T-cell (primary cell): ENCODE measurements at places on chromosomes 7 and 10. TPM values are rescaled to one million over a fixed set of nuclear protein-coding genes. Genes with fewer than 3 reads are reported as not detected.

DNA sequence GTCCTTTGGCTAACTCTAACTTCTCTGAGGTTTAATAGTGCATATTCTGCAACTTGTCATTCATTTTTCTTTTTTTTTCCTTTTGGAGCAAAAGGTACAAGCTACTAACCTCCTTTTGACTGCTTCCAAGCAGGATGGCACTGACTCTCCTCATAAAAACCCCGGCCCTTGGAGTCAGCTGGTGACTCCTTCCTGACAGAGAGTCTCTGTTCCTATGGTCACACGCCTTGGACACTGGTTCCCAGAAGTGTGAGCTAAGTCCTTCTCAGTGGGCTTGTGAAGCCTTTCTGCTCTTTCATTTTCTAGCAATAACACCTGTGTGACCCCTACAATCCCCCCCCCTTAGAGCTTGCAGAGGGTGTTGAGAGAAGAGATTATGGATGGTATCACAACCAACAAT is 21.7 kb downstream of the DOCK4 start:
- H3K4me3 ChIP-seq, result no peak overlapping the region
- H3K27ac ChIP-seq, result no peak overlapping the region
- no peak for DNase-seq
- no peaks in the 10 kb centered on the region for H3K36me3 ChIP-seq
- no peaks in the 10 kb centered on the region for H3K4me1 ChIP-seq
- H3K27me3 ChIP-seq, result peaks cover 5% of the 10 kb centered on the region

DNA sequence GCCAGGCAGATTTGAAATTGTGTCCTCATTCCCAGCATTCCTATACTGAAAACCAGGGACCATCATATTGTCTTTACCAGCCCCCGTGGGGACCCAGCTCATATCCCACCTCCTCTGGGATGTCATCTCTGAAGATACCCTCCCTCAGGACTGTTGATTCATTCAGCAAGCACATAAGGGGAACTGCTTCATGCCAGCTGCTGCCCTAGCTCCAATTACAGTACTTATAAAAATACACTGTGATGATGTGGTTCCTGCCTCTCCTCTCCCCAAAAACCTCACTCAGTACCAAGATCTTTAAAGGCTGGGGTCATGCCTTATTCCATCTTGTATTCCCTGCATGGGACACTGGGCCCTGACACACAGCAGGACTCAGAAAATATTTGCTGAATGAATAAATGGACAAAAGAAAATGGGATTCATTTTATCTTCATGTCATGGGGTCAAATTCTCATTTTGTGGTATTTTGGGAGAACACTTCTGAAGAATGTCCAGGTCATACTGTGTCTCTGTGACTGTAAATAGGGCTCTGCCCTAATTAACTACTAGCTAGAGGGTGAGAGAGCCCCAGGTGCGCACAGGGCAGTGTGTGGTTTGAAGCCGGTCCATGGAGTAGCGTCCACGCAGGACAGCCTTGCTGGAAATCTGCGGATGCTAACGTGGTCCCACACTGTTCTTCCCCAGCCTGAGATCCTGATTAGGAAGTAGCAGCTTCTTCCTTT is 29.0 kb upstream of the DAGLB start:
- H3K4me1 ChIP-seq, result peaks cover 2% of the 10 kb centered on the region
- peaks cover 7% of the 10 kb centered on the region for H3K36me3 ChIP-seq
- DNase-seq, result no peak
- H3K4me3 ChIP-seq, result no peak overlapping the region

The DNAH11 gene
- total RNA-seq, result 0.06 TPM

DNA sequence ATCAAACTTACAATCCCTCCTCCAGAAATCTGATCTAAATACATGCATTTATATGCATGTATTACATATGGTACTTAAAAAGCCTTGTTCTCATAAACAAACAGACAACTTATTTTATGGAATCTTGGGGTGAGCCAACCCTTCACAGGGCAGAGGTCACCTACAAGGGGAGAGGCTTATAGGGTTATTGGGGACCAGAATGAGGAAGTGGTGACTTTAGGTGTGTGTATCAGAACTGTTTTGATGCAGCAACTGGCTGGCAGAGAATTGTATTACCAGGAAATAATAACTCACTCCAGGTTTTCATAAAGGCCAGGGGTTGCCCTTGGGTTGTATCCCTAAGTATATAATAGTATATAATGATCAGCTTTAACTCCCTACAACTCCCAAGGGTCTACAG is 91.1 kb downstream of the SVIL start:
- peaks cover 6% of the 10 kb centered on the region for H3K36me3 ChIP-seq
- no peak overlapping the region for H3K4me3 ChIP-seq
- peaks cover 14% of the 10 kb centered on the region for H3K4me1 ChIP-seq
- DNase-seq, result no peak
- H3K27me3 ChIP-seq, result no peaks in the 10 kb centered on the region

- DNase-seq, result no peak
- no peak overlapping the region for H3K27ac ChIP-seq
- no peak overlapping the region for H3K4me3 ChIP-seq
- no peaks in the 10 kb centered on the region for H3K36me3 ChIP-seq
- H3K27me3 ChIP-seq, result no peaks in the 10 kb centered on the region
These were observed 69.3 kb downstream of the ENO4 start for GRCh38 chr10:116918583-116918982.
